WERI-Rb-1 (cell line): ENCODE measurements at places on chromosomes 4 and X.

DNA sequence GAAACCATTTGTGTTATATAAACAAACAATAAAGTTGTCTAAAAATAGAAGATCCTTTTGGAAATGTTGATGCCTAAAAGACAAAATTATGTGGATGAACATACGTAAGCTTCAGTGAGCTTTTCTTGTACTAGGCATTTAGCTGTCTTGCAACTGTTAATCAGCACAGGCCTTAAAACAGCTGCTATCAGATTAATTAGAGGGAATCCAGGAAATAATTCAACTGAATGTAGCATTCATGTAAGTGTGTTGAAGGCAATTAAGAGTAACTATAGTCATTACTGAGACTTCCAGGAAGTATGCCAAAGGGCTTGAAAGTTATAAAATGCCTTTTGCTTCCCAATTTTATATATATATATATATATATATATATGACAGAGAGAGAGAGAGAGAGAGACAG lies 248.7 kb downstream of the IL1RAPL1 start:
- DNase-seq: no peak

DNA sequence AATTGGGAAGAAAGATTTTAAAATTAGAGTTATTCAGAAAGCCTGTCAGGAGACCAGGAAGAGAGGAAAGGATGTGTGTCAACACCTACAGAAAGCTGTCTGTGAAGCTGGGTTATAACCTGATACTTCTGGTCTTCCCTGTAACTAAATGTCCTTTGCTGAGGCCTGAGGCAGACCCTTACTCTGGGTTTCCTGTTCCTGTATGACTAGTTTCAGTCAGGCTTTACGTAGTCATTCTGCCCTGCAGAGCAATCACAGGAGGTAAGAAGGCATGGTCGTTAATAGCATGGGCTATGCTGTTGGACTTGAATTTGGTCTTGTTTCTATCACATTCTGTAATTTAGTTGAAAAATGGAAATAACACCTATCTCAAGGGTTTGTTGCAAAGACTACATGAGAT lies 110.5 kb upstream of the IGFBP7 start:
- no peak for DNase-seq

DNA sequence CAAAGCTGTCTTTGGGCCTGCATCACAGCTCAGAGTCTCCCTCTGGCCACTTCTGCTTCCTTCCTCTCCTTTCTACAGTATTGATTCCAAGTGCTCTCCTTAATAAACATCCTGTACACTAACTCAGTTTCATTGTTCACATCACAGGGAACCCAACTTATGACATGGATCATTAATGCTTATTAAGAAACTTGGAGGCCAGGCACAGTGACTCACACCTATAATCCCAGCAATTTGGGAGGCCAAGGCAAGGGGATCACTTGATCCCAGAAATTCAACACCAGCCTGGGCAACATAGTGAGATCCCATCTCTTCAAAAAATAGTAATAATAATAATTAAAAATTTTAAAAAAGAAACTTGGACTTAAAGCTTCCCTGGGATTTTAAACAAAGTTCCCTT lies 89.2 kb upstream of the EFHC2 start:
- no peak for DNase-seq

DNA sequence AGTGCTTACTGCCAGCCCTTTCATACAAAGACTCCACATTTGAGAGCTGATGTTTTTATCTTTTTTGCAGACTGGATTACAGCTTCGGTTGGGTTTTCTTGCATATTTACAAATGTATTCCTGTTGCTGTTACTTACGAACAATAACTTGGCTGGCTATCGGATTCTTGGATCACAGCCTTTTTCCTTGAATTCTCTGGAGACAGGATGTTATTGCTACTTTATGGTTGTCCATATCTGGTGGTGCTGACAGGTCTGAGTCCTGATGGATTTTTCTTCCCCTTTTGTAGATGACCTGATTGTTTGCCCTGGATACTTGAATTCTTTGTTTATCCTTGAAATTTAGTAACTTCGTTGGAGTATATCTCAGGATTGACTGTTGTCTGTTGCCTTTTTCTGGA lies 77.7 kb downstream of the PDK3 start:
- no peak for DNase-seq

DNA sequence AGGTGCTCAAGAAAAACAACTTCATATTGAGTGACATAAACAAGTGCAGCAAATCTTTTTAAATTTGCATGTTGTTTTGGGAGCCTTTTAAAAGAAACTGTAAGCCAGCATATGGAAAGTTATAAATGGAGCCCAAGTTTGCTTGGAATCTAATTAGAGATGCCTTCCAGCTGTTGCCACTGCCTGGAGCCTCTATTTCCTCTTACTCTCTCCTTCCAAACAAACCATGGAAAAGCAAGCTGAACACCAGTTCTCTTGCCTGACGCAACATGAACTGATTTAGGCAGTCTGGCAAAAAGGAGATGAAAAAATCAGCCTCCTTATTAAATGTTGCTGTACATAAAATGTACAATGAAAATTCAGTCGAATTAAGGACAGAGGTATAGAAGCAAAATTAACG lies 21.5 kb downstream of the ARSJ start:
- no peak for DNase-seq

DNA sequence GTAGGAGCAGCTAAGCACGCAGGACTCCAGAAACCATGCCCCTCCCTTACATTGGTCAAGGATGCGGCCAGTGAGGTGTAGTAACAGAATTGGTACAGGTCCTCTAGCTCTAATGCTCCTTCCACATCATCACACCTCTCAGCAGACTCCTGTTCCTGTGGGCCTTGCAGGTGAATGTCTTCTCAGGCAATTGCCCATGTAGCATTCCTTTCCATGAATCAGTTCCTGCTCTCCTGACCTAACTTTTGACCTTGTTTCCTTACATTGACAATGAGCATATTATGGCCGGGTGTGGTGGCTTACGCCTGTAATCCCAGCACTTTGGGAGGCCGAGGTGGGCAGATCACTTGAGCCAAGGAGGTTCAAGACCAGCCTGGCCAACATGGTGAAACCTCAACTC lies 31.3 kb downstream of the MAP7D3 start:
- no peak for DNase-seq

GRCh38 chrX:16028576-16028975 lies 94.8 kb upstream of the GRPR start:
- no peak for DNase-seq
